Hematopoietic multipotent progenitor cell treated with erythropoietin and hydrocortisone succinate and interleukin-3 and kit ligand, for 17 days (in vitro differentiated cells): ENCODE measurements at places on chromosomes 2 and 18.

- no peak for DNase-seq
Observed at GRCh38 chr2:150548527-150548926, 61.1 kb upstream of the RND3 start.

GRCh38 chr2:110992886-110993285 lies 127.8 kb upstream of the BCL2L11 start:
- DNase-seq: no peak

DNA sequence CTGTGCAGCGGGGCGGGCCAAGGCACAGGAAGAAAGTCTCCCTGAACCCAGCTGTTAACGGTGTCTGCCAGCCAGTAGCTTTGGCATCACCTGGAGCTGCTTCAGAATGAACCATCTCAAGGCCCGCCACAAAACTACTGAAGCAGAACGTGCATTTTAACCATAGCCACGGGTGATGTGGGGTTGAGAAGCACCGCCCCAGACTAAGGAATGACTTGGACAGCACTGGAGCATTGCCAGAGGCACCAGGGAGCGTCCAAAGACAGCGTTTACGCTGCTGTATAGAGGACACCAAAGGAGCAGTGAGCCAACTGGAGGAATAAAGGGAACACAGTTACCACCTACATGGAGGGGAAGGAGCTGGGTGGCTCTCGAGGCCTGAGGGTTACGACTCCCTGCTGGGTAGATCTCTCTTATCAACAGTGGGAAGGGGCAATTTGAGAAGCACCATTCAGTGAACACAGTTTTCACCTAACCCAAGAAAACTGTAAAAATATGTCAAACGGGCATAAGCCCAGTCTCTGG lies 28.4 kb upstream of the LONRF2 start:
- no peak for DNase-seq

DNA sequence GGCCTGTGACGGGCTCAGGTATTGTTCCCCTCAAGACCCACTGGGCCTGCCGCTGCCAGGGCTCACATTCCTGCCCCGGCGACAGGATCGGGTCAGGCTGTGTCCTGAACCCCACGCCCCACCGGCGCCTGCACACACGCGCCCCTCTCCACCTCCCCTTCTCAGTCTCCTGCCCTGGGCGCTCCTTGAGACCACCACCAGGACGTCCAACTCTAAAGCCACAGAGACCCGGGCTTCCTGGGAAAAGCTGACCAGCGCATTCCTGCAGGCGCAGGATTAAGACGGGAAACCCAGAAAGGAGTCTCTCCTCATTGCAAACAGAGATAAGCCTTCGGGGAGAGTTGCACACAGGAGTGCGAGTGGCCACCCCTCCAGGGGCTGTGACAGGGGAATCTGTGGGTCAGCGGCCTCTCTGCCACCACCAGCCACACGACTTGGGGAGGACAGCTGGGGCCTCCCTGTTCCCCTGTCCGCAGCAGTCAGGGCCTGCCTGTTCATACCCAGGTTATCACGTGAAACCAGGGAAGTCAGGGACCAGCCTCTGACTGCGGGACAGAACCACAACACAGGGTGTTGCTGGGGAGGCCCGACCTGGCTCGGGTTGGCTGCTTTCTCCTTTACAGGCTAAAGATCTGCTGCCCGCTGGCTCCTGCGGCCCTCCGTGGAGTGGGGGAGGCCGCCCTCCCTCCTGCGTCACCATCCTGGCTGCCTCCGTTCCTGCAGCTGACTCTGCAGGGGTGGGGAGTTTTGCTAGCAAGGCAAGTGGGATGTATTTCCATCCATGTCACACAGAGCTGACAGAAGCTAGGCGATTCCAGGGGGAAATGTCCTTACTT lies 88.8 kb downstream of the ZCCHC2 start:
- DNase-seq: no peak

DNA sequence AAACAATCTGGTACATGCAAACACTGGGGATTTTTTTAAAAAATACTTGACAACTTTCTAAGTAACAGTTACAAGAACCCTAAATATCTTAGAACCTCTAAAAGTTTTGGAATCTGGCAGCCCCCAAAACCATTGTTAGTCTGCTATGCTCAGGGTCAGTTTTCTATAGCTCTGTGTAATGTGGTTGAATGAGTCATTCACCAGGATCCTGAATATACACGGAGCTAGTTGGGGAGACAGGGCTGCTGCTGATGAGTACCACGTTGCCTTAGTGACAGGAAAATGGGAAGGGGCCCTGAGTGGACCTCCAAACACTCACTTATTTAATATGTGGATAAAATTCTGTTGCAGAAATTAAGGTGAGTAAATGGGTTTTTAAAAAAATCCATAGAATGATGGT lies 36.9 kb upstream of the TANC1 start:
- no peak for DNase-seq

GRCh38 chr2:10876963-10877362 lies 34.8 kb upstream of the KCNF1 start:
- DNase-seq: no peak

DNA sequence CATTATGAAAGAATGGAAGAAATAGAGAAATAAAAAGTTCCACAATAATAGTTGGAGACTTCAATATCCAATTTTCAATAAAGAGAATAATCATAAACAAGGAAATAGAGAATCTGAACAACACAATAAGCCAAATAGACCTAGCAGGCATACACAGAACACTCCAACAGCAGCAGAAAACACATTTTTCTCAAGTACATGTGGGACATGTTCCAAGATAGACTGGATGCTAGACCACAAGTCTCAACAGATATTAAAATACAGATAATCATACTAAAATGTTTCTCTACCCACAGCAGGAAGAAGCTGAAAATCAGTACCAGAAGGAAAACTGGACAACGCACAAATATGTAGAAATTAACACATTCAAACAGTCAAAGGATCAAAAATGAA lies 113.9 kb downstream of the USP34 start:
- no peak for DNase-seq

GRCh38 chr2:60808330-60808801 lies 52.3 kb downstream of the PAPOLG start:
- DNase-seq: no peak
